ENCODE measurements at places on chromosomes 2 and 18. TPM values are rescaled to one million over a fixed set of nuclear protein-coding genes. Genes with fewer than 3 reads are reported as not detected.

GRCh38 chr18:36330435-36331052, 33.0 kb downstream of the FHOD3 start:
- no peaks in the 10 kb centered on the region for H3K36me3 ChIP-seq
- H3K27me3 ChIP-seq = no peaks in the 10 kb centered on the region
- DNase-seq = no peak
- peaks cover 11% of the 10 kb centered on the region for H3K4me1 ChIP-seq
- peak overlapping the region; percentile 48 for H3K27ac ChIP-seq

- no peak overlapping the region for H3K27ac ChIP-seq
- H3K27me3 ChIP-seq = no peaks in the 10 kb centered on the region
- no peak for DNase-seq
- peaks cover 12% of the 10 kb centered on the region for H3K4me1 ChIP-seq
Observed at GRCh38 chr2:191253476-191253875, 8.3 kb downstream of the MYO1B start.

- peaks cover 1% of the 10 kb centered on the region for H3K4me1 ChIP-seq
- H3K27me3 ChIP-seq = no peaks in the 10 kb centered on the region
- H3K36me3 ChIP-seq = no peaks in the 10 kb centered on the region
- no peak overlapping the region for H3K4me3 ChIP-seq
- DNase-seq = no peak
Observed at GRCh38 chr2:101972621-101973434, 18.9 kb upstream of the IL1R2 start.

DNA sequence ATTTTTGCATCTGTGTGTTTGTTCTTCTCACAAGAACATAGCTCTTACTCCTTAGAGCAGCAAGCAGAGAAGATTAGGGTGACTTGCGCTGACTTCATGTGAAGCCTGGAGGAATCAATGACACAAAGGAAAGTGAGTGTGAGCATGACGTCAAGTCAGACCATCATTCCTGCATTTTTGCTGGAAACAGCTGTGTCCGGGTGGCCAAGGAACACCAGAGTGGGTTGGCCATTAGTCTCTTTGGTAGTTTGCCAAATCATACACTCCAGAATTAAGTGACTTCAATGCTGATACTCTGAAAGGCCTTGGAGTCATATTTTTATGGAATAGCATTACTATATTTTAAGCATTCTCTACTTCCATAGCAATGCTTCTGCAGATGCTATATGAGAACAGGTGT, 597.2 kb downstream of the DCDC2C start:
- H3K36me3 ChIP-seq = no peaks in the 10 kb centered on the region
- no peak overlapping the region for H3K4me3 ChIP-seq
- H3K4me1 ChIP-seq = no peaks in the 10 kb centered on the region
- H3K27ac ChIP-seq = no peak overlapping the region
- no peaks in the 10 kb centered on the region for H3K27me3 ChIP-seq
- DNase-seq = peak; percentile 57

DNA sequence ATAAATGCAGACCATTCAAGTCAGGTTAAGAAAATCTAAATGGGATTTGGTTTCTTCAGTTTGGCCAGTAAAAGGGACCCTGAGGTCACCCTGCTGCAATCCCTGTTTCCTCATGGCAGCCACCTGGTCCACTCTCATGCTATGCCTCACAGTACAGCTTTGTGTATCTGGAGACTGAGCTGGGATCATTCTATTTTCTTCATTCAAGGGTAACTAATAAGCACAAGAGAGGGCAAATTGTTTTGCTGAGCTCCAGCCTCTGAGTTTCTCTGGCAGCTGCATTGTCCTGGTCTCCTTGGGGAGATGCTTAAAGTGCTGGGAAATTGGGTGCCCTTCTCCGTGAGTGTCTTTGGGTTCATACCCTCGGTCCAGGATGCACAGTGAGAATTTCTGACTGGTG, 18.5 kb upstream of the BCL2L11 start:
- no peaks in the 10 kb centered on the region for H3K36me3 ChIP-seq
- H3K27ac ChIP-seq = no peak overlapping the region
- no peaks in the 10 kb centered on the region for H3K27me3 ChIP-seq
- H3K4me3 ChIP-seq = no peak overlapping the region
- no peak for DNase-seq
- no peaks in the 10 kb centered on the region for H3K4me1 ChIP-seq

GRCh38 chr2:189559579-189560272, 20.9 kb downstream of the SLC40A1 start:
- no peak overlapping the region for H3K27ac ChIP-seq
- H3K4me3 ChIP-seq = no peak overlapping the region
- H3K4me1 ChIP-seq = peaks cover 54% of the 10 kb centered on the region
- peak; percentile 92 for DNase-seq
- peaks cover 22% of the 10 kb centered on the region for H3K36me3 ChIP-seq
- H3K27me3 ChIP-seq = no peaks in the 10 kb centered on the region

- H3K36me3 ChIP-seq = no peaks in the 10 kb centered on the region
- H3K4me1 ChIP-seq = no peaks in the 10 kb centered on the region
- no peak for DNase-seq
- H3K27ac ChIP-seq = no peak overlapping the region
Observed at GRCh38 chr2:128812183-128812940, 493.7 kb upstream of the HS6ST1 start.

- no peaks in the 10 kb centered on the region for H3K4me1 ChIP-seq
- no peaks in the 10 kb centered on the region for H3K27me3 ChIP-seq
- no peak for DNase-seq
- no peak overlapping the region for H3K27ac ChIP-seq
Observed at GRCh38 chr2:181907057-181907456, 15.5 kb downstream of the ITPRID2 start.

GRCh38 chr2:201987426-201987825, 46.2 kb upstream of the FZD7 start:
- H3K27ac ChIP-seq = no peak overlapping the region
- H3K4me1 ChIP-seq = peaks cover 16% of the 10 kb centered on the region
- H3K27me3 ChIP-seq = no peaks in the 10 kb centered on the region
- no peak for DNase-seq
- H3K4me3 ChIP-seq = no peak overlapping the region
- H3K36me3 ChIP-seq = no peaks in the 10 kb centered on the region

DNA sequence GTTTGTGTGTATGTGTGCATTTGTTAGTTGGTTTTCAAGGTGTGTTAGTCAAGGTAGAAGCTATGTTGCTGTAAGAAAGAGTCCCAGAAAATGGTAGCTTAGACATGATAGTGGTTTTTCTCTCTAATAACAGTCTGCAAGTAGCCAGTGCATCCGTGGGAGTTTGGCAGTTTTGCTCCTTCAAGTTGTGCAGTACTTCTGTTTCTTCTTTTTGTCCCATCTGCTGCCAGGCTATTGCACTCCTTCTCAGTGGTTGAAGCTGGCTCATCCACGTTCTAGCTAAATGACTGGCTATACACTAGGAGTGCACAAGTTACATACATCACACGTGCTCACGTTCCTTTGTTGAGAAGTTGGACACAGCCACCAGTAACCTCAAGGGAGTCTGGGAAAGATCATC, 134.7 kb downstream of the ASXL3 start:
- no peaks in the 10 kb centered on the region for H3K27me3 ChIP-seq
- no peak overlapping the region for H3K27ac ChIP-seq
- H3K4me1 ChIP-seq = no peaks in the 10 kb centered on the region

GRCh38 chr2:63764630-63765029, 77.1 kb upstream of the UGP2 start:
- no peaks in the 10 kb centered on the region for H3K4me1 ChIP-seq
- no peaks in the 10 kb centered on the region for H3K27me3 ChIP-seq
- H3K4me3 ChIP-seq = no peak overlapping the region
- H3K36me3 ChIP-seq = no peaks in the 10 kb centered on the region
- no peak overlapping the region for H3K27ac ChIP-seq

DNA sequence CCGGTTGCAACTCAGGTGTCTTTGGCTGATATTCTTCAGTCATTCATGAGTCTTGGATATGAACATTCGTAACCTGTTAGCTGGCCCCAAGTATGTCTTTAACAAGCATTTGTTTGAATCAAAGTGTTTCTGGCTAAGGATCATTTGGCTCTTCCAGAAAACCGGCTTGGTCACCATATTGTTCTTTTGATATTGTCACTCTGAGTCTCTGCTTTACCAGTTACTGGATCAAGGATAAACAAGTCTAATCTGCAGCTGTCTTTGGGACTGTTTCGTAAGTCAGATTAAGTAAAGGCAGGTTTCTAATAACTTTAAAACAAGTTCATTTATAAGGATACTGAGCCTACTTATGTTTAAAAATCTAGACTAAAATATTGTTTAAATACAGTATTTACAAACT, 49.1 kb downstream of the KDM3A start:
- no peak overlapping the region for H3K4me3 ChIP-seq
- no peaks in the 10 kb centered on the region for H3K4me1 ChIP-seq
- H3K27ac ChIP-seq = no peak overlapping the region
- H3K27me3 ChIP-seq = no peaks in the 10 kb centered on the region
- DNase-seq = no peak
- peaks cover 82% of the 10 kb centered on the region for H3K36me3 ChIP-seq

GRCh38 chr2:41779888-41780287, 267.9 kb upstream of the PKDCC start:
- DNase-seq = no peak
- no peaks in the 10 kb centered on the region for H3K27me3 ChIP-seq
- H3K4me1 ChIP-seq = no peaks in the 10 kb centered on the region

DNA sequence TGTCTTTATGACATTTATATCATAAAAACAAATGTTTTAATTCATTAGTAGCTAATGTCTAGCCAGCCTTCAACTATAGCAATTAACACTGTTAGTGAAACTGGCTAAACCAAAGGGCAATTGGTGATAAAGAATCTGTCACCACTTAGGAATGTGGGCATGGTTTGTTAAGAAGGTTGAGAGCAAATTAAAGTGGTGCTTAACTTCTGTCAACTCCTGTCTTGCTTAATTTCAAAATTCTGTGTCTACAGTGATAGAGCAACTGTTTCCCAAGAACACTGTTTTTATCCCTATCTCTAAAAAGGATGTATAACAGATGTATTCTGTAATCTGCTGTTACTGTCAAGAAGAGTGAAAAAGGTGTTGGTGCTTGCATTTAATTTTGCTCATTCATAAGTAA, 36.5 kb downstream of the CFAP36 start:
- no peak overlapping the region for H3K27ac ChIP-seq
- peak; percentile 64 for DNase-seq
- no peaks in the 10 kb centered on the region for H3K27me3 ChIP-seq
- peaks cover 19% of the 10 kb centered on the region for H3K36me3 ChIP-seq
- no peak overlapping the region for H3K4me3 ChIP-seq
- H3K4me1 ChIP-seq = no peaks in the 10 kb centered on the region

DNA sequence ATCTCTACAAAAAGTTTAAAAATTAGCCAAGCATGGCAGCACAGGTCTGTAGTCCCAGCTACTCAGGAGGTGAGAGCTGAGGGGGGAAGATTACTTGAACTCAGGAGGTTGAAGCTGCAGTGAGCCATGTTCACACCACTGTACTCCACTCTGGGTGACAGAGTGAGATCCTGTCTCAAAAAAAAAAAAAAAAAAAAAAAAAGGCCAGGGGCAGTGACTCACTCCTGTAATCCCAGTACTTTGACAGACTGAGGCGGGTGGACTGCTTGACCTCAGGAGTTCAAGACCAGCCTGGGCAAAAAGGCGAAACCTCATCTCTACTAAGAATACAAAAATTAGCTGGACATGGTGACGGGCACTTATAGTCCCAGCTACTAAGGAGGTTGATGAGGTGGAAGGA, 37.0 kb downstream of the PUM2 start:
- H3K27ac ChIP-seq = no peak overlapping the region
- no peak overlapping the region for H3K4me3 ChIP-seq
- H3K36me3 ChIP-seq = peaks cover 5% of the 10 kb centered on the region
- DNase-seq = no peak
- H3K27me3 ChIP-seq = no peaks in the 10 kb centered on the region
- H3K4me1 ChIP-seq = no peaks in the 10 kb centered on the region

- H3K4me3 ChIP-seq = no peak overlapping the region
- H3K27ac ChIP-seq = no peak overlapping the region
- H3K4me1 ChIP-seq = no peaks in the 10 kb centered on the region
- DNase-seq = no peak
- H3K36me3 ChIP-seq = no peaks in the 10 kb centered on the region
- H3K27me3 ChIP-seq = no peaks in the 10 kb centered on the region
Observed at GRCh38 chr18:64614446-64614845, 465.6 kb upstream of the LINC00305 start.

DNA sequence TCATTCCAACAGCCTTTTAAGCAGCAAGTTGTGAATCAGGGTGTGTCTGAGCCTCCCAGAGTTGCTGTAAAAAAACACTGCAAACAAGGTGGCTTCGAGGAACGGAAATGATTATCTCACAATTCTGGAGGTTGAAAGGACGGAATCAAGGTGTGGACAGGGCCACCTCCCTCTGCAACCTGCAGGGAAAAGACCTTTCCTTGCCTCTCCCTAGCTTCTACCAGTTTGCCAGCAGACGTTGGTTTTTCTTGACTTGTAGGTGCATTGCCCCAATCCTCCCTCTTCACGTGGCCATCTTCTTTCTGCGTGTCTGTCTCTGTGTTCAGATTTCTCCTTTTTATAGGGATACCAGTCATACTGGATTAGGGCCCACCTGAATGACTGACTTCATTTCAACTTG, 24.8 kb upstream of the TMEM131 start:
- H3K4me3 ChIP-seq = no peak overlapping the region
- H3K27me3 ChIP-seq = no peaks in the 10 kb centered on the region
- no peak for DNase-seq
- no peak overlapping the region for H3K27ac ChIP-seq

- H3K4me1 ChIP-seq = no peaks in the 10 kb centered on the region
- H3K4me3 ChIP-seq = no peak overlapping the region
- H3K27ac ChIP-seq = no peak overlapping the region
- H3K36me3 ChIP-seq = no peaks in the 10 kb centered on the region
- H3K27me3 ChIP-seq = no peaks in the 10 kb centered on the region
- DNase-seq = no peak
Observed at GRCh38 chr2:67686254-67686653, 289.1 kb downstream of the ETAA1 start.

DNA sequence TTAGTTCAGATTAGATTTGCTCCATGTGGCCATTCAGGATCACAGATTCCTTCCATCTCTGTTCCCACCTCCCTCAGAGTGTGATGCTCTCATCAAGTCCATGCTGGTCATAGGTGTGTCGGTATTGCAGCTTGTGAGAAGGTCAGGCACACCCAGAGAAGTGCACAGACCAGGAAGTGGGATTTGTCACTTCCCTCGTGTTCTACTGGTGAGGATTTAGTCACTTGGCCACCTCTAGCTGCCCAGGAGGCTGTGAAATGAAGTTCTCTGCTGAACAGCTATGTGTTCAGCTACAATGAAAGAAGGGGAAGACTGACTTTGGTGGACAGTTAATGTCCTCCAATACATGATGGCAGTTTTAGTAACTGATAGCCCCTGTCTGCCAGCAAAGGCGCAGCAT, 3.5 kb upstream of the LANCL1 start:
- H3K27me3 ChIP-seq = no peaks in the 10 kb centered on the region
- peaks cover 7% of the 10 kb centered on the region for H3K4me1 ChIP-seq
- DNase-seq = no peak
- no peak overlapping the region for H3K4me3 ChIP-seq

GRCh38 chr2:105309147-105309545, 20.4 kb downstream of the TGFBRAP1 start:
- H3K4me1 ChIP-seq = peaks cover 4% of the 10 kb centered on the region
- H3K27ac ChIP-seq = no peak overlapping the region
- DNase-seq = peak; percentile 58
- no peaks in the 10 kb centered on the region for H3K27me3 ChIP-seq
- no peak overlapping the region for H3K4me3 ChIP-seq
- no peaks in the 10 kb centered on the region for H3K36me3 ChIP-seq

- peaks cover 2% of the 10 kb centered on the region for H3K36me3 ChIP-seq
- H3K4me1 ChIP-seq = no peaks in the 10 kb centered on the region
- H3K27ac ChIP-seq = no peak overlapping the region
- H3K4me3 ChIP-seq = no peak overlapping the region
Observed at GRCh38 chr18:49206717-49207116, 253.7 kb downstream of the DYM start.

LYG2 gene
- total RNA-seq = not detected

TRAF3IP1 gene
- 41.0 TPM for total RNA-seq

CERKL gene
- 3.3 TPM for total RNA-seq

RNF152 gene
- total RNA-seq = 55.6 TPM

CCDC141 gene
- total RNA-seq = 48.1 TPM

ALPI gene
- total RNA-seq = not detected

GATA6 gene
- 34.3 TPM for total RNA-seq

ATG4B gene
- total RNA-seq = 69.1 TPM

SPAST gene
- 30.5 TPM for total RNA-seq

MAP3K19 gene
- 21.1 TPM for total RNA-seq

Measured in lung (tissue), 17 donors.